ENCODE measurements at places on chromosomes 12 and 14.

DNA sequence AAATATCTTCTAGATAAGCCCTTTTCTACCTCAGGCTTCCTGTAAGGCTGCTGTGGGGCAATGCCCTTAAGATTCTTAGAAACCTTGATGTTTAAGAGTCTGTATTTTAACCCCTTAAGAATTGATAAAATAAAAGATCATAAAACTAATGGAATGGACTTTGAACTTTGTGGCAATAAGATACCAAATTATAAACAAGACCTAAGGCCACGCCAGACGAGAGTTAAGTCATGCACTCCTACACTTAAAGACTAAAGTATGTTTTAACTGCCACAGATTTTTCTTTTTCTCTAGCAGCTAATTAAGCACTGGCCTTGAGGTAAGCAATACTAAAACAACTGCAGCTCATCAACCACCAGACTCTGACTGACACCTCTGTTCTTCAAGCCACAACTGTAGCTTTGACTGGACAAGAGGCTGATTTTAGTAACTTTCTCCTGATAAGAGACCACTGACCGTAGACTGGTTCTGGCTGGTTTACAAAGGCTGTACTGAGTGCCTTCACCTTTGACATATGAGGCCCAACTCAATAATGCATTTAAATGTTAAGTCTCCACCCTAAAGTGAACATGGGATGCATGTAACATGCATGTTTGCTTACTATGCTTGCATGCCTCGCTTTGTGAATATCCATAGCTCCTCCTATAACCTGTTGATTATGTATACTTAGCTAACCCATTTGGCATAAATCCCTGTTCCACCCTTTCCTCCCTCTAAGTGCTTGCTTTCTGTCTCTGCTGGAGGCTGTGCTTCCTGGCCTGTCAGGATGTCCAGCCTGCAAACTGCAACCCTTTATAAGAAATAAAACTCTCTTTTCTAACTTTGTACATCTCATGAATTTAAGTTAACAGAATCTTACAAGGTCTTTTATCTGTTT, 71.9 kb downstream of the KLHL28 start:
- no peak for DNase-seq

- no peak for DNase-seq
Measured at GRCh38 chr12:4434706-4435425, 10.7 kb downstream of the FGF6 start.

DNA sequence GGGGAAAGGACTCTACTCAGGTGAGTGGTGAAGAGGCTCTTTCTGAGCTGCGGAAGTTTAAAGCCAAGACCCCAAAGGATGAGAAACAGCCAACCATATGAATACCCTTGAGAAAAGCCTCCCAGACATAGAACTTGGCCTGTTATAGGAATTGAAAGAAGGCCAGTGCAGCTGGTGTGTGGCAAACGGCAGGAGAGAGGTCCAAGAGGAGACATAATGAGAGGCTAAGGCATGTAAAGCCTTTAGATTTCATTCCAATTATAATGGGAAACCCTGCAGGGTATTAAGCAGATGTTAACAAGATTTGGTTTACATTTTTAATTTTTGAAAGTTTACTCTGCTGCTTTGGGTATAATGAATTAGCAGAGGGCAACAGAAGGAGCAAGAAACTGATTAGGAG, 552.1 kb upstream of the FBXO33 start:
- no peak for DNase-seq

DNA sequence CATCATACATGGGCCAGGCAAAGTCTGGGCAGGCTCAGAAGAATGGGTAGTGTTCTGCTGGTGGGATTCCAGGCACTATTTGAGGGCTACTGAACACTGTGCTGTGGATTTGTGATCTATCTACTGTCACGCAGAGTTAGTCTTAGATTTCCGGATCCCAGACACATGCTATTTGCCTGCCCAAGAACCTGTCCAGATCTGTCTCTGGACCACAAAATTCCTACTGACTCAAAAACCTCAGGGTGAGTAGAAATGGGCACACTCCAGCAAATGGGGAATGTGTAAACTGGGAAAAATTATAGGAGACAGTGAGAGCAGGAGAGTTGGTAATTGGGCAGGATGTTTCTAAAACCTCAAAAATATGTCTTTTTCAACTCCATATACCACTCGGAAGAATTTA, 129.9 kb downstream of the GALC start:
- no peak for DNase-seq

GRCh38 chr12:92294676-92295440, 149.2 kb upstream of the BTG1 start:
- DNase-seq: no peak

- DNase-seq: peak; percentile 7
Measured at GRCh38 chr12:97308576-97309198, 153.9 kb upstream of the RMST start.

- DNase-seq: no peak
Measured at GRCh38 chr14:52988139-52988538, 37.3 kb upstream of the FERMT2 start.

DNA sequence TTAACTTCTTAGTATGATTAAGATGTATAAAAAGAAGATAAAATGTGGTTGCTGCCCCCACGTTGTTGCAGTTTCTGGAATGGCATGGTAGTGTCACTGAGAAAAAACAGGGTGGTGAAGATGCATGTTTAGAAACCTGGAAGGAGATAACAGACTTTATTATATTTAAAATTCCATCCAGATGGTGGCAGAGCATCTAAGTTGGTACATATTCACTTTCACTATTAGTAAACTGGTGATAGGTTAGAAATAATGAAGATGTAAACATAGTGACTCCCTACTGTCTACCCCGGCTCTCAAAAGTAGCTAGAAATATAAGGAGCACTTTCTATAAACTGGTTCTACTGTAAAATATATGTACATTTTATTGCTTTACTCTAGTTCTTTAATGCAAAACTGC, 279.3 kb downstream of the NPAS3 start:
- DNase-seq: no peak

All from AG04449 (cell line).